Hippocampal formation (tissue), 2 donors: ENCODE measurements at places on chromosomes 4 and X.

DNA sequence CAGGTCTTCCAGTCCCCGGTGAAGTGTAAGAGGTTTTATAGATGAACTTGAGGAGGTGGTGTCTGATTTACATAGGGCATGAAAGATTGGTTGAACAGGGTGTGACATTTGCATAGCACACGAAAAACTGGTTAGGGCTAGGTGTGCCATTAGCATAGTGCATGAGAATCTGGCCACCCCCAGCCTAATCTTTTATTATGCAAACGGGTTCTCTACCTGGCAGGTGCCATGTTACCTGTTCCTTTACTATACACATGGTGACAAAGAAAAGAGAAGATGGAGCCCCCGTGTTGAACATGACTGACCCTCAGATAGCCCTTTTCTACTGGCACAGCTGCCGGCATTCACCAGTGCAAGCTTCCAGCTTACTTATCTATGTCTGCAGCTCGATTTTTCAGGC is 71.0 kb downstream of the UCHL1 start:
- DNase-seq = no peak

DNA sequence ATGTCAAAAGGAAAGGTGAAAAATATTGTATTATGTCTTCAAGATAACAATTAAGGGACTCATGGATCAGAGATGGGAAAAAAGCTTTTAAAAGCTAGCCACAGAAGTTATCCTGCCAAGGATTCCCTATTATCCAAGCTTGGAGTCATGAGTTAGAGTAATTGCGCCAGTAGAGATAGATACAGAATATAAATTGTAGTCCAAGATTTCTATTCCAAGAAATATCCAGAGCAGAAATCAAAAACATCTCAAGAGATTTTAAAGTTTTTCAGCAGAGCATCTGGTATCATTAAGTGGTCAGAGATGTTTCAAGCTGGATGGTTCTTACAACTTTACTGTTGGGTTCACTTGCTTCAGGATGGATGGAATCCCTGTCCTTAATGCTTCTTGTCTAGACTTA is 186.7 kb downstream of the PCDH18 start:
- DNase-seq = no peak

DNA sequence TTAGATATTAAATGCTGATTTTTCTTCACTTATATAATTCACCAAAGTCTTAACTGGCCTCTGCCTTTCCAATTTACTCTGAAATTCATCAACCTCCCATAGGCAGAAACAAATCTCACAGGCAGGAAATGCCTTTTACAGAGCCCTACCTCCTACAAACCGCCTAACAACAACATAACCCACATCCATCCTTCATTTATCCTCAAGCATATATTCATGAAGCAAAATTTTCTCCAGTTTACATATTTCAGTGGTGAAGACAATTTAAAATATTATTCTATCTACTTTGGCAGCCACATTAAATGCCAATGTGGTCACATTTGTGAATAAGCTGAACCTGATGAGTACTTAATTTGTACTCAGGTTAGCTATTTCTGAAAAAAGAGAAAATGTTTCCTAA is 30.3 kb downstream of the SEPSECS start:
- DNase-seq = no peak

DNA sequence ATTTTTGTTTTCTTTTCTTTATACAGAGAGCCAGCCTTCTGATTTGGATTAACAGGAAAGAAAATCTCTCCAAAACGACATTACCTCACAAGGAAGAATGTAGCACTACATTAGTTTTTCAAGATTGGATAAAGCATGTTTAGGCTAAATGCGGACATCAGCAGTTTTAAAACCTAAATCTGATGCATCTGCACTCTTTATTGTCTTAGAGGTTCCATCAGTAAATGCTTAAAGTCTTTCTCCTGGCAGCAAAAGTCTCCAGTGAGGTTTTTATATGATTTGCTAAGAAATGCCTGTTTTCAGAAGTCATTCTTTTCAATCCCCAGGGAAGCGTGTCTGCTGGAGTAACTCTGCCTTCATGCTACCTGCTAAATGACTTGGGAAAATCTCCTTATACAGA is 912.9 kb upstream of the INTU start:
- no peak for DNase-seq

DNA sequence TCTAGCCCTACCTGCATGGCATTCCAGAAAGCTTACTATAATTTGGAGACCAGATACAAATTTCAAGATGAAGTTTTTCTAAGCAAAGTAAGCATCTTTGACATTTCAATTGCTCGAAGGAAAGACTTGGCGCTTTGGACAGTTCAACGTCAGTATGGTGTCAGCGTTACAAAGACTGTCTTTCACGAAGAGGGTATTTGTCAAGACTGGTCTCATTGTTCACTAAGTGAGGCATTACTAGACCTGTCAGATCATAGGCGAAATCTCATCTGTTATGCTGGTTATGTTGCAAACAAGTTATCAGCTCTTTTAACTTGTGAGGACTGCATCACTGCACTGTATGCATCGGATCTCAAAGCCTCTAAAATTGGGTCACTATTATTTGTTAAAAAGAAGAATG is 17.6 kb downstream of the THAP9 start:
- no peak for DNase-seq

DNA sequence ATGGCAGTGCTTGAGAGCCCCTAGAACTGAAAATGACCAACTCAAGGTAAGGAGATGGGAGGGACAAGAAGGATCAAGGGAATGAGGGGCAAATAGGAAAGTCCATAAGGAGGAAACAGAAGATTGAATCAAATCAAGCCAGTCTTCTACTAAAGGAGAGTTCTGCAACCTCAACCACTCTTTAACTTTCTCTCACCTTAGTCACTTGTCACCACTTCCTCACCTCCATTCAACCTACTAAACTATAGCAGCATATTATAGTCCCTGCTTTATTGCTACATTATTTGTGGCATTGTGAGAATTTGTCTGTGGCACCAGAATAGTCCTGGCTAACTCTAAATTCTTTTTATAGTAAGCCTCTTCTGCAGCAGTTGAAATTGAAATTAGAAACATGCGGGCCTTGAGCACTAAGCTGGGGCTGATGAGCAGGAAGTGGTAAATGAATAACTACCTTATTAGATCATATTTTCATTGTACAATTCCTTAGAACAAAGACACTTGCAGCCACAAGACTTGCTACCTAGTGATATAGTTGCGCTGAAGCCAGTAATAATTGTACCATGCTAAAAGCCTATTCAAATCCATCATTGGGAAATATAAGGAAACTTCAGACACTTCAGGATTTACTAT is 336.9 kb downstream of the ZNF674 start:
- DNase-seq = no peak

- DNase-seq = no peak
These were observed 14.1 kb upstream of the CYTL1 start for GRCh38 chr4:5033281-5033841.

- DNase-seq = peak; percentile 5
These were observed at the start of gene GK for GRCh38 chrX:30653415-30654131. Gene GK (plus strand): TSS chrX:30653423. CDS start chrX:30653538, 115 bp downstream.

DNA sequence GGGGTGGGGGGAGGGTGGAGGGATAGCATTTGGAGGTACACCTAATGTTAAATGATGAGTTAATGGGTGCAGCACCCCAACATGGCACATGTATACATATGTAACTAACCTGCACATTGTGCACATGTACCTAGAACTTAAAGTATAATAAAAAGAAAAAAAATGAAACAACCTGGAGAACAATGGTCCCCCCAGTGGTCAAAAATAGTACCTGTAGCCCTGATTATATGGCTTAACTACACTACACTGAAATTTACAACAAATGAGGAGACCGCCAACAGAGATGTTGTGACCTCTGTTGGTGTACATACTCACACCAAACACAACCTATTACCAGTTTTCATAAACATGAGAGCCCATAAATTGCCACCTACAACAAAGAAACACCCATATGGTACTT is 7.3 kb upstream of the MAGEE1 start:
- DNase-seq = no peak

- DNase-seq = no peak
These were observed 57.7 kb downstream of the MRPL1 start for GRCh38 chr4:77920371-77920770.

- DNase-seq = no peak
These were observed 30.5 kb downstream of the RUFY3 start for GRCh38 chr4:70752236-70752635.

- DNase-seq = no peak
These were observed 88.3 kb downstream of the AMELX start for GRCh38 chrX:11381464-11381863.

- DNase-seq = no peak
These were observed 89.9 kb downstream of the PLS3 start for GRCh38 chrX:115650916-115651315.

DNA sequence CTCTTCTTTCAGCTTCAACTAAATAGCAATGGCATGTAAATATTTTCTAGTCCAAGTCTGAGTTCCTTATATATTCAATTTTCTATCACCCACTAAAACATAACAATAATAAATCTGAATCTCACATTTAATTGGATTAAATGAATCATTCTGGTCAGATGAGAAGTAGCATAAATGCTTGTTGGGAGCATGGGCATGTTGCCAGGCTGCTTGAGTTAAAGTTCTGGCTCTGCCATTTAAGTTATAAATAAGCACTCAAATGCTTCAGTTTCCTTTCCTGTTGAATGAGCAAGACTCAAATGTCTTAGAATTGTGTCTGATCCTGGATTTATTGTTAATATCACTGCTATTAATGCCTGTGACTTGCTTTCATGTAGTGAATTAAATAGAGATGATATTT is 496.3 kb downstream of the STPG2 start:
- DNase-seq = no peak

DNA sequence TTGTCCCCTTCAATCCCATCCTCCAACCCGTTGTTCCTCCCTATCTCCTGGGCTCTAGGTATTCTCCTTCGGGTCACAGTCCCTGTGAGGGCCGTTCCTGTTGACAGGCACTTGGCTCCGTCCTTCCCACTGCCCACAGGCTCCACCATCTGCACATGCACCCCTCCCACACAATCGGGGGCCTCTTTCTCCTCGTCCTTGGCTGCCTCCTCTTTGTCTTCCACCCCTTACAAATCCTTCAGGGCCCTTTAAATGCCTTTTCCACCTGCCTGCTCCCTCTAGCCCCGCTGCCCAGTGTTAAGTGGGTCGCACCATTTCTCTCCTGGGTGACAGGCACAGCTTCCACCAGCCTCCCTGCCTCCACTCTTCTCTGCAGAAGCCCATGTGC is 2.7 kb upstream of the AVPR2 start:
- DNase-seq = no peak

DNA sequence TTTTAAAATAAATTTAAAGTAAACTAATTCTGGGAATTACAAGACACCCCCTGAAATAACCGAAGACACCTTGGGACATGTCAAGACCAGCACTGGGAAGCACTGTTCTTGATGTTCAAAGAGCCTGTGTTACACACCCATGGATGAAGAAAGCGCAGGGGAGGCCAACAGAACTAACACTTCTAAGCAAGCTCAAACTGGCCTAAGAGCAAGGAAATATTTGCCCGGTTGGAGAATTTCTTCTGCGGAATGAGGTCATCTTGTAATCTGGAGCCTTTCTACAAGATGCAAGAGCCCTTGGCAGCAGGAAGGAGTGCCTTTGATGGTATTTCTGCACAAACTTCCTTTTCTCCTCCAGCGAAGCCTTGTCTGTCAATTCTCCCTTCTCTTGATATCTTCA is 9.3 kb upstream of the EFHC2 start:
- DNase-seq = no peak

DNA sequence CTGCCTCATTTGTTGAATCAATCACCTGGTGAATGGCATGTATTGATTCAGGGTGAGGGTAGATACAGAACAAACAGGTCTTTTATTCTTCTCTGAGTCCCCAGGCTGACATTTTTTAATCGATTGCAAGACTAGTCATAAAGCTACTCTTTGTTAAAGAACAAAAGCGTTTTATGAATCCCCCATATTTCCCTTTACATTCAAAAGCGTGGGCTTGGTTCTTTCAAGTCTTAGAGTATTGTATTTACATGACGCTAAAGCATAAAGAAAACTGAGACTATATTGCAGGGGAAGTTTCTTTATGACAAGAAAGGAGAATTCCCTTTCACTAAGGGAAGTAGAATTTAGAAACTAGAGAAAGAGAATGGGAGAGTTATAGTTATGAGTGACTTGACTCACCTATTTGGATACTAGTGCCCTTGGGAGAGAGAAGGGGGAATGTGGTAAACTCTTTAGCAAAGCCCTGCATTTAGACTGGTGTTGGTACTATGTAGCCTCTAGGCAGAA is 69.3 kb upstream of the PDE5A start:
- DNase-seq = no peak

- DNase-seq = no peak
These were observed 77.8 kb downstream of the CD38 start for GRCh38 chr4:15855804-15856475.

GRCh38 chrX:32280489-32280888 is 930.9 kb downstream of the DMD start:
- DNase-seq = no peak

GRCh38 chrX:71081330-71082123 is 13.4 kb upstream of the SNX12 start:
- DNase-seq = no peak

DNA sequence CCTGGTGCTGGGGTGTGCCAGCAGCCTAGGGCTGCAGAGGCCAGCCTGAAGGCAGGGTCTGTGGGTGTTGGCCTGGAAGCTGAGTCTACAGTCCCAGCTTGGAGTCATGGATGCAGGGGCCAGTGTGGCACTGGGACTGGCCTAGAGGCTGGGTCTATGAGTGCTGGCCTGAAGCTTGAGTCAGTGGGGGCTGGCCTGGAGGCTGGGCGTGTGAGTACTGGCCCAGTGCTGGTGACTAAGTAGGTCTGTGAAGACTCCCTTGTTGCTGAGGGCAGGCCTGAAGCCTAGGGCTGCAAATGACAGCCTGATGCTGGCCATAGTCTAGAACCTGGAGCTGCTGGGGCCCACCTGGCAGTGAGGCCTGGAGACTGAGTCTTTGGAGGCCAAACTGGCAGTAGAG is 31.3 kb upstream of the ALG13 start:
- no peak for DNase-seq

- no peak for DNase-seq
These were observed 12.8 kb upstream of the ASMTL start for GRCh38 chrX:1465286-1466231.

GRCh38 chr4:152112887-152113286 is 352.1 kb upstream of the GATB start:
- DNase-seq = no peak

DNA sequence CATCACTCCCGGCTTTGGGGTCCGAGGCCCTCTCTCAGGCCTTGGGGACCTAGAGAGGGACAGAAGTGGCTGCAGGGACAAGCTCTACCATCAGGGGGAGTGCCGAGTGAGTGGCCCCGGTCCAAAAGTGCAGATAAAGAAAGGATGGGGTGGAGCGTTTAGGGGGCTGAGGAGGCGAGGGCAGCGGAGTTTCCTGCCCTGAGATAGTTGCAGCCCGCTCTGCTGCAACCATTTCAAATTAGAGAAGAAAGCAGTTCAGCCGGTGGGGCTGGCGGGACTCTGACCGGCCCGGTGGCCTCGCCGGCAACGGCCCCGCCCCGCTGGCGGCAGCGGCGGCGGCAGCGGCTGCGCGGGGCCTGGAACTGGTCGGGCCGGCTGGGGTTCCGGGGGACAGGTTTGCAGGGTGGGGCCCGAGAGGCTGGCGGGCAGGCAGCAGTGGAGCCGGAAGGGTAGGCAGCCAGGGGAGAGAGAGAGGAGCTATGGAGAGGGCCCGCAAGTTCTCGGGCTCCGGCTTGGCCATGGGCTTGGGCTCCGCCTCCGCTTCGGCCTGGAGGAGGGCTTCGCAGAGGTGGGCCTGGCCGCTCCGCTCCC is 7.6 kb downstream of the DLG3 start:
- no peak for DNase-seq
